DMS79 (cell line): ENCODE measurements at places on chromosomes 4 and X.

GRCh38 chrX:13473442-13474163 is 95.8 kb upstream of the EGFL6 start:
- DNase-seq: no peak

GRCh38 chrX:122220644-122221373 is 963.3 kb upstream of the GRIA3 start:
- DNase-seq: no peak

DNA sequence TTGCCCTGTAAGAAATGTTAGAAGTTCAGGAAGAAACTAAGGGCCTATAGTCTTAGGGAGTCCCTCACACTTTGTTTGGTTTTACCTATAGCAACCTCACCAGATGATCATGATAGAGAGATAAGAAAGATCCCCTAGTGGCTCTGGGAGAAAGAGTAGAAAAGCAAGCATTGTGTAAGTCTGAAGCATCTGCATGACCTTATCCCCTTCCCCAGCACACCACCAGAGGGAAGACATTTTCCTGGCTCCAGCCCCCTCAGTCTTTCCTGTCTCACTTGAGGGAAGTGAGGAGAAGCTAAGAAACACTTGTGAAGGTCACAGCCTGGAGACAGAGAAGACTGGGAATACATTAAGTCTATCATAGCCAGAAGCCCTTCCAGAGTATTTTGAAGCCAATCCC is 154.0 kb downstream of the EVC2 start:
- no peak for DNase-seq

GRCh38 chr4:100982345-100982744 is 365.0 kb downstream of the PPP3CA start:
- no peak for DNase-seq

- DNase-seq: no peak
Measured at GRCh38 chr4:182492423-182492822, 249.2 kb downstream of the TENM3 start.

DNA sequence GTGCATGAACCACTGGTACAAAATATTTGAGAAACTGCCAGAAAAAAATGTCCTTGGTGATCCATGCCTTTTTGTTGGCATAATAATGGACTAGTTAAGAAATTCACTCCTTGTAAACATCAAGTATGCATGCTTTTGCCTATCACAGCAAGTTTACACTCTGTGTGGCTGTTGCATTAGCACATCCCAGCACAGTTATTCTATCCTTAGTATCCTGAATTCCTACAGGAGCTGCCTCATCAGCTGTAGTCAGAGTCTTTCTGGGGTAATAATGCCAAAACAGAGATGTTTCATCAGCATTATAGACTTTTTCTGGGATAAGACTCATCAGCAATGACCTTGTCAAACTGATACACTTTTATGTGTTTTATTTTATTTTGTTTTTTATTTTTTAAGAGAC is 82.8 kb downstream of the CHIC2 start:
- no peak for DNase-seq

GRCh38 chr4:109185548-109185947 is 116.9 kb downstream of the COL25A1 start:
- no peak for DNase-seq

GRCh38 chr4:100722866-100723459 is 205.1 kb upstream of the EMCN start:
- no peak for DNase-seq

DNA sequence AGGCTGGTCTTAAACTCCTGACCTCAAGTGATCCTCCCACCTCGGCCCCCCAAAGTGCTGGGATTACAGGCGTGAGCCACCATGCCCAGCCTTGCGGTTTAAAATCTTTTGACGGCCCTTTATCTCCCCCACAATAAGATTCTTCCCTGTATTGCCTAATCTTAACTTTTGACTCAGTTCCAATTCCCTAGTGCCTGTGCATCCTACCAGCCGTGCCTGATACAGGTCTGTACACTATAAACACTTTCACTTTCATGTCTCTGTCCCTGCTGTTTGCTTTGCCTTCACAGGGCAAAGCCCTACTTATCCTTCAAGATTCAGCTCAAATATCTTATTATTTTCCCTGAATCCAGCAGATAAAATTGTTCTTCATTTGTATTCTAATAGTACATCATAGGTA is 74.6 kb downstream of the WDR44 start:
- no peak for DNase-seq

DNA sequence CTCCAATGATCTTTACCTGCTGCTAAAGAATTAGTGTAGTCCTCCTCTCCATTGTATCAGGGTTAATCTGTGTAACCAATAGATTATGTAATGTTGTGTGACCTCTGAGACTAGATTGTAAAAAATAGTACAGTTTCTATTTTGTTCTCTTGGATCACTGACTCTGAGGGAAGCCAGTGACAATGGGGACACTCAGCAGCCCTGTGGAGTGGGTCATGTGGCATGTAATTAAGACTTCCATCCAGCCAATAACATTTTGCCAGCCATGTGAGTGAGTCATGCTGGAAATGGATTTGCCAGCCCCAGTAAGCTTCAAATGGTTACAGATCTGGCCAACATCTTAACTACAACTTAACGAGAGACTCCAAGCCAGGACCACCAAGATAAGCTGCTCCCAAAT is 332.3 kb downstream of the PTTG2 start:
- no peak for DNase-seq

DNA sequence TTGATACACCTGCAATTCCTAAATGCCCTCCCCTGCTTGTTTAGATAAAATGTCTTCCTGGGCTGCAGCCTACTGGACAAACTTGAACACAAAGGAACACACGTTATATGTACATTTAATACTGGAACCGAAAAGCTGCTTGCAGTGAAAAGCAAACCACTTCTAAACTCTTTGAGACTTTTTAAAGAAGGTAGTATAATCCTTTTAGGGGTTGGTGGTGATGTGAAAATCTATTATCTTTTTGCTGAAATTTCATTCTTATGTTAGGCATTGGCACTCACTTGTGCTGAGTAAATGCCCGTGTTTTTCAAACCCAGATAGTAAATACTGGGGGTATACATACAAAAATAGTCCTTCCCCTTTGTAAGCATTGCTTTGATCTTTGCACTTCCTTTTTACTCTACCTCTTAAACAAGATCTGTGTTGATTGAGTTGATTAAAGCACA is 2.2 kb downstream of the NFKB1 start:
- no peak for DNase-seq

DNA sequence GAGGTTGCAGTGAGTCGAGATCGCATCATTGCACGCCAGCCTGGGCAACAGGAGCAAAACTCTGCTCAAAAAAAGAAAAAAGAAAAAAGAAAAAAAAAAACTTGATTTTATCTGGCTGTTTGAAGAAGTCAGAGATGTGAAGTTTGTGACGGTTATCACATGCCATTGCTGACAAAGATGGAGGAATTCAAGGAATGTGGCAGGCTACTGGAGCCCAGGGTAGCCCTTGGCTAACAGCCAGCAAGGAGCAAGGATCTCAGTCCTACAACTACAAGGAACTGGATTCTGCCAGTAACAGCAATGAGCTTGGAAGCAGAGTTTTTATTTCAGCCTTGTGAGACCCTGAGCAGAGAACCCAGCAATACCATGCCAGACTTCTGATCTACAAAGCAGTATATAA is 24.3 kb upstream of the TET2 start:
- DNase-seq: no peak

DNA sequence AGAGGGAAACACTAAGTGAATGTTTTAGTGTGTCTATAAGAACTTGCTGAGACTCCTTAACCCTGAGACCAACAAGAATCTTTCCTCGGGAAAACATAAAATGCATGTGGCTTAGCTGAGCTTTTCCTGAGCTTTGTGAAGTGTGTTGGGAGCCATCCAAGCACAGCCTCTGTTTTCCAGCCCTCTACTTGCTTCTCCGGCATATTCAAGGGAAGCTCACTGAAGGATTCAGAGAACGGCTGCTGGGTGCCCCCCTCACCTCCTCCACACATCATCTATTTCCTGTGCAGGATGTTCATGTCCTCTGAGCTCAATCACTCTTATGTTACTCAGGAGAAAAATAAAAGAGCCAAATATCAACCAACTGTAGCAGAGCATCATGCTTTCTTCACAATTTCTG is 492.1 kb downstream of the IL15 start:
- no peak for DNase-seq

GRCh38 chrX:102711872-102712215 is 404 bp upstream of the GPRASP2 start:
- DNase-seq: no peak

DNA sequence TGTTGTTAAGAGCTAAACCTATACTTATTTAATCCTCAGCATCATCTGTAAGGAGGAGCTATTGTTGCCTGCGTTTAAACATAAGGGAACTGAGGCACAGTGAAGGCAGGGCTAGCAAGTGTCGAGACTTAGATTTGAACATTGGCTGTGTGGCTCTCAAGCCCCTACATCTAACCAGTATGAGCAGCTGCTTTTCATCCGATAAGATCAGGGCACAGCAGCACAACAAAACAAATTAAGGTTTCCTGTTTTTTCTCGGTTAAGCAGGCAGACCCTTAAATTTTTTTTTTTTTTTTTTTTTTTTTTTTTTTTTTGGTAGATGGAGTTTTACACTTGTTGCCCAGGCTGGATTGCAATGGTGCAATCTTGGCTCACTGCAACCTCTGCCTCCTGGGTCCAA is 35.6 kb downstream of the RAB40A start:
- no peak for DNase-seq

DNA sequence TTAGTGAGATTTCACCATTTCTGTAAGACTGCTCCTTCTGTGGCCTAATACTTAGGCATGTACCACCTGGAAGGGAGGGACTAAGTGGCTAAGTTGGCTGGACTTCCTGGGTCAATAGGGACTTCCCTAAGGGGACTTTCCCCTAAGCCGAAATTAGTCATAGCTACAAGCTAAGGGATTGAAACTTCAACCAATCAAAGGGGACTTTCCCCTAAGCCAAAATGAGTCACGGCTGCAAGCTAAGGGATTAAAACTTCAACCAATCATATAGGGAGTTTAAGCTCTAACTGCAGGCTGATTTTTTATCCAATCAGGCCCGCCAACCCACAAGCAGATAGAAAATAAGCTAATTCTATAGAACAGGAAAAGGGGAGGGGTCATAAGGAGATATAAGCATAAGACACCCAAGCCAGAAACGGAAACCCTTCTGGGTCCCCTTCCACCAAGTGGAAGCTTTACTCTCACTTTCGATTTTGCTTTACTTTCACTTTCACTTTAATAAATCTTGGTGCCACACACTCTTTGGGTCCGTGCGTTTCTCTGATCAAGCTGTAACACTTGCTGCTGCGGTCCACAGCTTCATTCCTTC is 382.8 kb downstream of the KLHL4 start:
- no peak for DNase-seq

DNA sequence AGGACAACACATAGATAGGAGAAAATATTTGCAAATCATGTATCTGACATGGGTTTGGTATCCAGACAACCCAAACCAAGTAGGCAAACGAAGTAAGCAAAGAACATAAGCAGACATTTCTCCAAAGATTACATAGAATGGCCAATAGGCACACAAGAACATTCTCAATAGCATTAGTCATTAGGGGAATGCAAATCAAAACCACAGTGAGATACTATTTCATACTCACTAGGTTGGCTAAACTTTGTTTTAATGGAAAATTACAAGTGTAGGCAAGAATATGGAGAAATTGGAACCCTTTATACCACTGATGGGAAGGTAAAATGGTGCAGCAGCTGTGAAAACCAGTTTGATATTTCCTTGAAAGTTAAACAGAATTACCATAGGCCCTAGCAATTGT is 74.7 kb downstream of the CHRNA9 start:
- no peak for DNase-seq

DNA sequence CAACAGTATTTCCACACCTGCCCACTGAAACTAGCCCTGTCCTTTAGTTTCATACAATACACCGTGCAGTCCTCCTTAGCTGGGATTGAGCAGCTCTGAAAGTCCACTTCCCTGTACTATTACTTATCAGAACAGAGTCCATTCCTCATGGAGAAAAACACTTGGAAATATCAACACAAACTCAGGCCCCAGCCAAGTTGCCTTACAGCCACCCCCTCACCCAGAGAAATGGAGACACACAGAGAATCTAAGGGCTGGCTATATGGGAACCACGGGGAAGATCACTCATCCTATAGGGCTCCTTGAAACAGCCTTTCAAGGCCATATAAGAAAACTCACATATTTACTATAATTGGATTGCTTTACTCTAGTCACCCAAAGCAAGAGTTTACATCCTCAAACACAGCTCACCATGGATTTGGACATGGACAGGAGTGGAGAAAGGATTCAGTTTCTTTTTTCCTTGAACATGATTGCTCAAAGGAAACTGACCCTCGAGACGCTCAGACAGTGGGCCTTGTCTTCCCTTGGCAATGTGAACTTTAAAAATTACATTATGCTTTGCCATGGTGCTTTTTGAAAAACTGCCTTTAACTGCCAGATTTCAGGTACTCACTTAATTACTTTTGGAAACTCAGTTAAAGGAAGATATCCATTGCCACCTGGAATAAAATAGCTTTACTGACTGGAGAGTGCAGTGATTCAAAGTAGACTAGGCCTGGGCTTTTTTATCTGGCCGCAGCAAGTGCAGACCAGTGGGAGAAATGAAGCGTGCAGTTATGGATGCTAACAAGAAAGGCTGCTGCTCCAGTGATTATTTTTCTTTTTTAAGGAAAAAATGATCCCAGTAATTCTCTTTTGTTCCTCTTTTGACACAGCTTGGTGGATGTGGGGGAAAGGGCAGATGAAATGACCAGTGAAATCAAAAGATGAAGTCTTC is 1.6 kb downstream of the SCARB2 start:
- DNase-seq: no peak

GRCh38 chr4:74480267-74480666 is 35.3 kb downstream of the AREG start:
- no peak for DNase-seq
